Amniotic epithelial cell (primary cell): ENCODE measurements at places on chromosomes 4 and X.

DNA sequence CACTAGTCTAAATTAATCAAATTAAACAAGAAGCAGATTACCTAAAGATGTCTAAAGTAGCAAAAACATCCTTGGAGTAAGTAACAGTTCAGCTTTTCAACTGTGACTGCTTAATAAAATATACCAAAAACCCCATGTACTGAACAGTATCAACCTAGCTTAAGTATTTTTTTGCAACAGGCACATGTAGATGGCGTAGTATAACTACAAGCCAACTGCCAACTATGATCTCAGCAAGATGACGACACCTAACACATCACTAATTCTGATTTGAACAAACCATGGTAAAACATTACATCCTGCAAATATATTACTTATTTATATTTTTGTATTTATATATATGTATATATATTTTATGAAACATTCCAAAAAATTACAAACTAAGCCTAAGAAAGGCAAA is 24.5 kb downstream of the DHX15 start:
- peak; percentile 71 for DNase-seq

DNA sequence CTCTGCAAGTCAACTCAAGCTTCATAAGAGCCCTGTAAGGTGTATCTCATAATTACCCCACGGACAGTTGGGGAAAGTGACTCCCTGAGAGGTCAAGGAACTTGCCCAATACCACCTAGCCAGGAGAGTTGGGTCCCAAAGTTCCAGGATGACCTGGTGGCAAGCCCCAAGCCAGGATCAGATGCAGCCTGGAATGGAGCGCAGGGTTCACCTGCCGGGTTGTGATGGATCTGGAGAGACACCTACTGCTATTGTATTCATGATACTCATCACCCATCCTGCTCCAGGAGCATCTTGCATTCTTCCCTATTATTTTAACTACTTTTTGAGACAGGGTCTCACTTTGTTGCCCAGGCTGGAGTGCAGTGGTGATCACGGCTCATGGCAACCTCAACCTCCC is 36.1 kb downstream of the ZBTB49 start:
- DNase-seq = no peak

DNA sequence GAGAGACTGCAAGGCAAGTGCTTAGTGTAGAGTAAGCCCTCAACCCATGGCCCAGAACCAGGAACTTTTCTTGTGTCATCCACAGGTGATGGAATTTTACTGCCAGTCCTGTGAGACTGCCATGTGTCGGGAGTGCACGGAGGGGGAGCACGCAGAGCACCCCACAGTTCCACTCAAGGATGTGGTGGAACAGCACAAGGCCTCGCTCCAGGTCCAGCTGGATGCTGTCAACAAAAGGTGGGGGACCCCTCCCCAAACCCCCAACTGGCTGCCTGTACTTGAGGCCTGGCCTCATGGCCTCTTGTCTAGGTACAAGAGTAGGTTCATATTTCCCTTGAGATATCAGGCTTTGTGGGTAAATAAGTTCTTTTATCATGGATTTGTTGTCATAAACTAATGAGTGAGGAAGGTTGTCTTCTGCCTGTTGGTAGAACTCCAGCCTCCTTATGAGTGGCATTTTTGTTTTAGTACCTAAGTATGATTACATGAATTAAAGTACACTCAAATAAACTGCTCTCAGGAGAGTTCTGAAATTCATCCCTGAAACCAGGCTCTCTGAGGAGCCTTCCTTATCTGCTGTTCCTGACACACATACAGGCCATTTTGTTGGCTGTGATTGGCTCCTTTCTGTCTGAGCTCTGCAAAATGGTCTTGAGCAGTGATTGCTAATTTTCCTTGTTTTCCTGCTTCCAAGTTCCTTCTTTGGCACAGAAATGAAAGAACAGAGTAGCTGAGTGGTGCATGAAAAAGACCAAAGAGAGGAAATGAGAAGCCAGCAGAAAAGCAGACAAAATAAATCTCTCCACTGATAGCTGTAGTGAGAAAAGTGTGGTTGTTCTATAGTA is 51.4 kb upstream of the MND1 start:
- DNase-seq = no peak

DNA sequence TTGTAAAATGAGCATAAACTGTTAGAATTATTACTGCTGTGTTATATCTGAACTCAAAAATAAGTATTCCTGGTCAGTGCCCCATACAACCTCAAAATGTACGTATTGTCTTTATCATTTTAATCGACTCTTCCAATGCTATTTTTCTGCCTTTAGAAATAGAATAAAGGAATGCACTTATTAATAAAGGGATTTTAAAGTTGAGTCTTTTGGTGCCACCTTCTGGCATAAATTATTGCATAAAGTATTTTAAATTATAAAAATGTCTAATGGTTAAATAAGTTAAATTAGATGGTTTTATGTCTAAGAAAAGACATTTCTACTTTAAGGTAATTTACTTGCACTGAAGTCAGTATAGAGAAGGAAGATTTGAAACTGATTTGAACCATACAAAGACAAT is 424.0 kb upstream of the NDST4 start:
- DNase-seq = no peak

- peak; percentile 83 for DNase-seq
Observed at GRCh38 chr4:161714022-161714751, 449.6 kb downstream of the FSTL5 start.

DNA sequence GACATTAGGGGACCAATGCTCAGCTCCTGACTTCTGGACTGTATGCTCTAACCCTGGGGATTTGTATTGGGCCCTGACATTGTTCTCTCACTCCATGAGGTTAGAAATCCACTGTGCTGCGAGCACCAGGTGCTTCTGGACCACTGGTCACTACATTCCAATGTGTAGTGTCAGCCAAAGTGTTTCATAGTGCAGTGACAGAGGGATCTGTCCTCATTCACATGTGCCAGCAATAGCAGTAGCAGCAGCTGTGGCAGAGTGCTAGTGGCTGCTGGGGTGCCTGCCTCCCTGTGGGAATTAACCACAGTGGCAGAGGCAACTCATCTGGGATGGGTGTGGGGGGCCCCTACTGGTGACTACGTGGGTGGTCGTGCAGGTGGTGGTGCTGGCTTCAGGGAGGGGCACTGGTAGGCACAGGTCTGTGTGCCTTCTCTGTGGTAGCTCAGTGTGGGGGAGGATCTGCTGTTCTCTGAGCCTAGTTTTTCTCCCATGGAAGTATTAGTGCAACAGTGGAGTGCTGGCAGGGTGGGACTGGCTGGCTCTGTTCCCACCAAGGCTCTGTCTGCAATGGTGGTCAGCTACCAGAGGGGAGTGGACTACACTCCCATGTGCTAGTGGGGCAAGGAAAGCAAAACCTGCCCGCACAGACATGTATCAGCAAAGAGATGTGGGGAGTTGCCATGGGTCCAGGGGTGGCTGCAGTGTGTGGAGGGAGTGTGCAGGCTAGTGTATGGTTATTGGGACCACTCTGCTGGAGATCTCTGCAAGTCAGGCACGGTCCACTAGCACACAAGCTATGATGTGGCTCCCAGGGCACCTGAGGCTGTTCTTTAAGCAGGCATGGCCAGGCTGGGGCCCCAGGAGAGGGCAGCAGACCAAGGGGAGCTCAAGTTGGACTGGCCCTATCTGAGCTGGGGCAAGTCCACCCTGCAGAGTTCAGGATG is 78.5 kb downstream of the SCLT1 start:
- DNase-seq = no peak

DNA sequence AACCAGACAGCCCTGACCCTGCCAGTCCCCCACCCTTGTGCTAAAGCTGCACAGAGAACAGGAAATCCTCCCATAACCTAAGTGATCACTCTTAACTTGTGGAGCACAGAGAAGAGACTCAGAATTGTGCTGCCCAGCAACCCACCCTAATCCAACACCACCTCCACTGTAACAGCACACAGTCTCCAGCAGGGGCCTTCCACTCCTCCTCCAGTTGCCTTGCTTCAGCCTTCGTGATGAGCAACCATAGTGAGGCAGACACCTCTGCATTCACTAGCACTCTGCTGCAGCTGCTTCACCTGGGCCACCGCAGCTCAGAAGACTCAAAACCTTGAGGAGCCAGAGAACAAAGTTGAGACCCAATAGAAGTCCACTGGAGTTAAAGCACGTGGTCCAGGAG is 7.9 kb upstream of the UGT2B4 start:
- no peak for DNase-seq

GRCh38 chr4:101706535-101707057 is 83.9 kb upstream of the BANK1 start:
- DNase-seq = no peak

DNA sequence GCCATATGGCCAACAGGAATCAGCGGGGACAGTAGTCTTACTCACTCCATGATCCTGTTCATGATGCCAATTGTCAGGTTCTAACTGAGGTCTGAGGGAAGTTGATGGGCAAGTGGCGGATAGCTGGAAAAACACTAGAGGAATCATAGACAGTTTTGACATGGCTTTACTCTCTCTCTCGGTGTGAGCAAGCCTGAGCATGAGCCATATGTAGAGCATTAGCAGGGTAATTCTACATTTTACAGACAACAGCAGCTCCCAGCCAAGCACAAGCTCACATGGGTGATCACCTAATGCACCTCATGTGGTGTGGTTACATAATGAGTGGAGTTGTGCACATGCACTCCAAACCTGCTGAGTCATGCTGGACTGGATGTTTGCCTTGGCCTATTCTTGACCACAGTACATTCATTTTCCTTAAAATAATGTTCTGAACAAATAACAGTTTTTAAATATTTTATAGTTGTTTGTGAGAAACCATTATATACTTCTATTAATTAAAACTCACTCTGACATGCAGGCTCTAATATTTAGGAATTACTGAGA is 429.2 kb downstream of the GPAT3 start:
- DNase-seq = peak; percentile 29

- peak; percentile 69 for DNase-seq
Observed at GRCh38 chr4:170652571-170652970, 562.8 kb upstream of the AADAT start.

- DNase-seq = no peak
Observed at GRCh38 chr4:93740890-93741289, 87.7 kb upstream of the ATOH1 start.

DNA sequence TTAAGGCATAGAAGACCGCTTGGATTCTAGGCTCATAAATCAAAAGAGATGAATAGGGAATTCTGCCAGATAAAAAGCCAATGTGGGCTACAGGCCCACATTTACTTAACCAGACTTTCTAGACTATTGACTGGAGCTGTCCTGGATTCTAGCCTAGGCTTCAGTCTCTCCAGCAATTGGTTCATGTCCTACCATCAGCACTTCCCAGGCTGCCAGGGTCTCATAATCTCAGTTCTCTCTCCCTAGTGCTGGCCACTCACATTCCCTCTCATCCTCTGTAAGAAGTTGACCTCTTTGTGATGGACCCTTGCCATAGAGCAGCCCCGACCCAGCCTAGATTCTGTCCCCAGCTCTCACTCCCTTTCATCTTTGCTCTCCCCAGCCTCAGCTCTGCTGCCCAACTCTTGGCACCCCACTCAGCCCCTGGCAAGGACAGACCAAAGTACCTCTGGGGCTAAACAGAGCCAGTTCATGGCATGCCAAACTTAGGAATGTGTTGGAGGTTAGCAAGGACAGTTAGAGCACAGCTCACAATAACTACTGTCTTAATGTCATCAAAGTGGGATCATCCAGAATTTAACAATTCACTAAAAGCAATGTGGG is 396.2 kb downstream of the INPP4B start:
- DNase-seq = no peak

DNA sequence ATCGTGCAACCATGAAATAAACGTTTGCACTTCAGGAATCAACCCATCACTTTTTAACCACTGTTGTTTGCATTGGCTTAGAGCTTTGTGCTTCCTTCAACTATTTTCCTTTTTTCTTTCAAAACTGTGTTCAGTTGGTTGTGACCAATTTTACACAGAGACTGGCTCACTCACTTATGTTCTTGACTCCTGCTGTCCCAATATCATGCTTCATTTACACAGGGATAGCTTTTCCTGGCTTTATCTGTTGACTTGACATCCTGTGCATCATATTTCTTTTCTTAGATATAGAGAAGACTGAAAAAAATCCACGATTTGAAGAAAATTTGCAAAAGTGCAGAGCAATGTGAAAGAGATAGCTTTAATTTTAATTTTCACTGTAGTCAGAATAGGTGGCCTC is 38.8 kb downstream of the REPS2 start:
- no peak for DNase-seq

DNA sequence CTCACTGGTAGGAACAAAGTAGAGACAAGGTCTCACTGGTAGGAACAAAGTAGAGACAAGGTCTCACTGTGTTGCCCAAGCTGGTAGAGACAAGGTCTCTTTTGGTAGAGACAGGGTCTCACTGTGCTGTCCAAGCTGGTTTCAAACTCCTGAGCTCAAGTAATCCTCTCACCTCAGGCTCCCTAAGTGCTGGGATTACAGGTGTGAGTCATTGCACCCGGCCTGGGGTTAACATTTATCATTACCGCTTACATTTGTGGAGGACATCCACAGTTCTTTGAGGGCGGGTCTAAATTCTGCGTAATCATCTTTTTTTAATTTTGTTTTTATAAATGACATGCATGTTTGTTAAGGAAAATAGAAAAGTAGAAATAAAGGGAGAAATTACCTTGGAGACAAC is 12.0 kb downstream of the RAB33B start:
- peak; percentile 60 for DNase-seq

DNA sequence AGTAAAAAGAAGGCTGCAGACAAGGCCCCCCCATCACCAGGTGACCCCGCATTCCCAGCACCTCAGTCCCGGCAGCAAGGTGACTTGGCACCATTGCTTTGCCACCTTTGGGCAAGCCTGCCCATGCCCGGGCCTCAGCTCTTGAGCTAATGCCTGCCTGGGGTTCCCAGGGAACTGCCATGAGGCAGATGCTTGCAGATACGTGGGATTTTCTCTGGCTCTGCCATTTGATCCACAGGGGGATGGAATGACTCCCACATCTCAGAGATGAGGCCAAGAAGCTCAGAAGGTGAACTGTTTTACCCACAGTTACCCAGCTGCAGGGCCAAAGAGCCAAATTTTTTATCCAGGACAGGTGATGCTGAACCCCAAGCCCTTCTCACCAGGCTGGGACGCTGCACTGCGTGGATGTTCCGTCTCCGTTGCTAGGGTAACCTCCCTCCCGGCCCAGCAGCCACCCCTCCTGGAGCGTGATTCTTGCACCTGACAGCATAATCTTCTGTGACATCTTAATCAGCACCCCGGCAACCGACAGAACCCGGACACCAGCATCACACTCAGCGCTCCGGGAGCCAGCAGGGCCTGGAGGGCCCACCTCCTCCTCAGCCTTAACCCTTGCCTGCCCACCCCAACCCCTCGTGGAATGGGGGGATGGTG is 15.7 kb upstream of the MSX1 start:
- no peak for DNase-seq

- DNase-seq = no peak
Observed at GRCh38 chrX:67692246-67692645, 148.4 kb downstream of the AR start.
